ENCODE measurements at places on chromosomes 11 and 22.

- no peak for DNase-seq
These were observed 35.4 kb upstream of the GNAZ start for GRCh38 chr22:23034621-23035556.

- DNase-seq: no peak
These were observed 15.0 kb upstream of the MUC6 start for GRCh38 chr11:1051356-1052132.

DNA sequence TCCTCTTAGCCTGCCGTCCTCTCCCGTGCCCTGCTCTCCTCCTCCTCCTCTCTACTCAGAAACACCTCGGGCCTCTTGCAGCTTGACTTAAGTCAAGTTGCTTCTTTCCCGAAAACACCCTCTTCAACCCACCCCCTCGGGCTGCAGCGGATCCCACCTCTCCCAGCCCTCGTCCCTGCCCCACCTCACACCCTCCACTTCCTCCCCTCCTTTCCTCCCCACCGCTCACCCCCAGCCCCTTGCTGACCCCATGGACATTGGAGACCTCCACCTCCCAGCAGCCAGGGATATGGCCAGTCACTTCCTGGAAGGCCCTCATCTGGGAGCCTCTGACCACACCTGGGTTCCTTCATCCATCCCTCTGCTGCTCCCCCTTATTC lies 8.5 kb upstream of the CYTH4 start:
- DNase-seq: no peak

DNA sequence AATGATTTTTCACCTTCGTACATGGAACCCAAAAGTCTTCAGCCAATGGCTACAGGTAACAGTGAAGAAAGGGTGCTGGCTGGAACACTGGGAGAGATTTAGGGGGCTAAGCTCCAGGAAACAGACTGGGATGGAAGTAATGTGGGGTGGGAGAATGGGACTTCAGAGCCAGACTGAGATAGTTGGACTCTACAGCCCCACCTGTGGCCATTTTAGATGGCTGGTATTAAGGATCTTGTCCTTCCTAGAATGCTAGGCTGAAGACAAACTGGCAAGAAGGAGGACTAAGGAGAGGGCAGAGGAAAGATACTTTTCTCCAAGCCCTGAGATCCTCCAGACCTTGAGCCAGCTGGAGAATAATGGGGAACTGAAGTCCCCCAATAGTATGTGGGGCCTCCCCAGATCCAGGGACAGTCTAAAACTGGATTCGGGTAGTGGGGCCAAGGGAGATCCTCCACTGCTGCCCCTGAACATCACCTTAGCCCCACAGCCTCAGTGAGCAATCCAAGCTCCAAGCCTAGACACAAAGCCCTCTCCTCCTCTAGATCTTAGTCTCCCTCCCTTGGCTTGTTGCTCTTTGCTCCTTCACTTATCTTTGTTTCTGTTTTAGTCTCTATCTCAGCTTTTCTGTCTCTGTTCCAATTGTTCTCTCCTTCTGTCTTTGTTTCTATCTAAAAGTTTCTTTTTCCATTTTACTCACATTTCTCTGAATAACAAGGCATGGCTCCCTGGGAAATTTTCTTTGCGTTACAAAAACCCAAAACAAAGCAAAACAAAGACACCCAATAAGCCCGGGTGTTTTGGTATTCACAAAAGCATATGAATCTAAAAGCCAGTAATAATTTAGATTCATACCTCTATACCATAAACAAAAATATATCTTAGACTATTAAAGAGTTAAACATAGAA lies 16.2 kb upstream of the RRAS2 start:
- no peak for DNase-seq

DNA sequence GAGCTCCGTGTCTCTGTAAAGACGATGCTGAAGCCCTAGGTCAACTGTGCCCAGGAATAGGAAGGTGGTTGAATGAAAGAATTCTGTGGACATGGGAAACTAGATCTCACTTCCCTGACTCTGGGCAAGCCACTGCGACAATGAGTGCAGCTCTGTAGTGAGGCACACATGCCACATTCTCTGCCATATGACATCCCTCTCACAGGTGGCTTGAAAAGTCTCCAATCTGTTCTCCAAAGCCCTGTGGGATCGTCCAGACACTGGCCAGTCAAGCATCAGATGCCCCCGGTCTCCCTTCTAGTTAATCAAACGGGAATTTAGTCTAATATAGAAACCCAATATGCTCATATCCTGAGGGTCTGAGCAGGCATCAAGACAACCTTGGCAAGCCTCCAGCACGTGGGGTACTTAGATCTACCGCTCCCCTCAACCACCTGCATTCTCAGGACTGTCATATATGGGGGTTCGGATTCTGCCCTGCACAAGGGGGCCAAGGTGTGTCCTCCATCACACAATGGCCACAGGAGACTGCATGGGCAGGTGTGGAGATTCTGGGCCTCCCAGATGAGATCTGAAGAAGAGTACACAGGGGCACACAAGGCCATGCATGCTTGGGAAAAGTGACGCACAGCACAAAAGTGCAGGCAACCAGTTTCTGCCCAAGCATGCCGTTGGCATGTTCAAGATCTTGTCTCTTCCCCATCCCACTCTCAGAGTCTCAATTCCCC lies 11.9 kb downstream of the DKK3 start:
- no peak for DNase-seq

DNA sequence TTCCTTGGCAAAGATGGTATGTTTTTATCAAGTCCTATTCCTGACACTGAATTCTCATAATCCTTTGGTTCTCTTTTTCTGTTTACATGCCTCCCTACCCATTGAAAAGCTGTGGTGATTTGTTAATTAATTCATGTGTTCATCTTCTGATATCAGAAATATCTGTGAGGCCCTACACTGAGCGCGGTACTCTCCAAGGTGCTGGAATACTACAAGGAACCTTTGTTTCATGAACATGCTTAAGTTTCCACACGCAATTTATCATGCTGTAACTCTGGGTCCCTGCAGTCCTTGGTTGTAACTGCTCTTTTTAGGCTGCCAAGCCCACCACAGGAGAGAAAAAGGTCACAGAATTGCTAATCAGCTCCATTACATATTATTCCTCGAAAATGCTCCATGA lies 331.8 kb downstream of the FAT3 start:
- no peak for DNase-seq

DNA sequence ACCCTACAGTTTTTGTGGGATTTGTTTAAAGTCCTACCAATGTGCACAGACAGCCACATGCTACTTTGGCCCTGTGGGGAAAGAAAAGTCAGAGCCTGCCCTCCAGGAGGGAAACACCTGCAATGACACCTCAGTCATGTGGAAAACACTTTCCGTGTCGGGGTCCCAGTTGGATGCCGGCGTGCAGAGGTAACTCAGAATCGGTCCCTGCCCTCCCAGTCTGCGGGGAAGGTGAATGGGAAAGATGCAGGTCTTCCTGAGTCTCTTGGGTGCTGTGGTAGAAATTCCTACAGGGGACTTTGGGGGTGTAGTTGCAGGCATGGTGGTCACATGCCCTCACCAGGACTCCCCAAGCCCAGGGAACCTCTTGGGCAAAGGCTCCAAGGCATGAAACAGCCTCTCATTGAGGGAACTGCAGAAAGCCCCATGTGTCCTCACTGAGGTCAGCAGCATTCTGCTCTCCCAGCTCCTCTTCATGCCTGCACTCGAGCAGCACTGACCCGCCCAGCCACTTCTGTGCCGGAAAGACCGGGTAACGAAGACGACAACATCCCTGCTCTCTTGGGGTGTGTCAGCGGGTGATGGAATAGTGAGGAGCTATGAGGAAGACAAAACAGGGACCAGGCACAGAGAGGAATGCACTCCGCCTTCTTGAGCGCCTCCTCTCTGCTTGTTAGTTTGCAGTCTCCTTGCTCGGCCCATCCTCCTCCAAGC lies 4.7 kb downstream of the RIBC2 start:
- DNase-seq: no peak

DNA sequence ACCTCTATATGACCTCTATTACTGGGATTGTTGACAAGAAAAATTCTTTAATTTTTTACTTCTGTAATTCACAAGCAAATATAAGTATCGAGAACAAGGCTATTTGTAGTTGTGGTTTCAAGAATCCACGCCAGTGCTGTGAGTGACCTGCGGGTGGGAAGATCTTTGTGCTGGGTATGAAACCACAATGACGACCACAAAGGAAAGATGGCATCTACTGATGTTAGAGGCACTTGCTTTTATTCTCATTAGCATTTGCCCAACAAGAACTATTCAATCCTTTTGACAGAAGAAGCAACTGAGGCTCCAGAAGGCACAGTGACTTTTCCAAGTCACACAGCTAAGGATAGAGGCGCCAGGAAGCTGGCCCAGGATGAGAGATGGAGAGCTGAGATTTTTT lies 1054.9 kb downstream of the TBC1D22A start:
- DNase-seq: no peak

- no peak for DNase-seq
These were observed 3.3 kb downstream of the SPATA19 start for GRCh38 chr11:133842053-133842452.
